ENCODE measurements at places on chromosomes 11 and 22. TPM values are rescaled to one million over a fixed set of nuclear protein-coding genes. Genes with fewer than 3 reads are reported as not detected.

- no peak for DNase-seq
Observed at GRCh38 chr11:63937713-63938478, 906 bp upstream of the NAA40 start.

DNA sequence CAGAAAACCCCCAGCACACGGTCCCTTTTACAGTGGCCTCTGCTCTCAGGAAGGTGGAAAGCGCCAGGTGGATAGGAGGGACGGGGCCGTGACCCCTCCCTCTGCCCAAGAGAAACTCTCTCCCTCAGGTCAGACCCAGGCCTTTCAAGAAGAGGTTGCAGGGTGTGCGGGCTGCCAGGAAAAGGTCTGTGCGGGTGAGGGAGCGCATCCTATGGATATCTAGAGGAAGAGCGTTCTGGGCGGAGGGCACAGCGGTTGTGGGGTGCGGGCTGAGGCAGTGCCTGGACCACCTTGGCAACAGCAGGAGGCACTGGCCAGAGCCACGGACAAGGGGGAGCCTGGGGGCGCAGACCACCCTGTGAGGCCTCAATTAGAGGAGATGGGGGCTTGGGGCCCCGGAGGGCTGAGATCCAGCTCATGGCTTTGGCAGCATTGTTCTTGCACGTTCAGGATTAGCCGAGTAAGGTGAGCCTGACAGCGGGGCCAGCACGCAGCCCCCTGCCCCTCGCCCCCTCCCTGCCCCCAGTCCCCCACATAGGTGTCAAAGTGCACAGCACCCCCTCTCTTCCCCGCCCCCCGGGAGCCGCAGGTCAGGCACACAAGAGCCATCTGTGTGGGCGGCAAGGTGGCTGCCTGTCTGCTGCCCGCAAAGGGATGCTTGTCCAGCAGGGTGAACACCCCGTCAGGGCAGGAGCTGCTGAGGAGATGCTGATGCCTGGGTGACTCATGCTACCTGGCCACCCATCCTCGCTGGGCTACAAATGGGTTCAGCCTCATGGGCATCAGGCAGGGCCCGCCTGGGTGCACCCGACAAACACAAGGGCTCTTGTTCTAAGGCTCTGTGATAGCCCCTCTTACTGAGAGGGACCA lies 92.8 kb upstream of the KCNQ1OT1 start:
- no peak for DNase-seq

The CHCHD10 gene
- total RNA-seq = 113 TPM

DNA sequence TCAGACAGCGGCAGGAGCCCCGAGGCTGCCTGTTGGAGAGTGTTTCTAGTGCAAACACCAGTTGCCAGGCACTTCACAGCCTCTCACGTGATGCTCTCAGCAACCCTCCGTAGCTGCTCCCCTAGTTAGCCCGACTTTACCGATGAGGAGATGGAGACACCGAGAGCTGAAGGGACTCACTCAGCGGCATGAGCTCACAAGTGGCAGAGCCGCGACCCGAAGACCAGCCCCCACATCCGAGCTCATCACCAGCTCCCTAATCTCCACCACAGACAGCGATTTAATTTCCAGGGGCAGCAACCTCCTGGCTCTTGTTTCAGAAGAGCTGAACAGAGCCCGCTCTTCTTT lies 28.7 kb upstream of the RTL6 start:
- DNase-seq = no peak

- DNase-seq = no peak
Observed at GRCh38 chr11:60570970-60571369, 55.8 kb downstream of the MS4A13 start.

DNA sequence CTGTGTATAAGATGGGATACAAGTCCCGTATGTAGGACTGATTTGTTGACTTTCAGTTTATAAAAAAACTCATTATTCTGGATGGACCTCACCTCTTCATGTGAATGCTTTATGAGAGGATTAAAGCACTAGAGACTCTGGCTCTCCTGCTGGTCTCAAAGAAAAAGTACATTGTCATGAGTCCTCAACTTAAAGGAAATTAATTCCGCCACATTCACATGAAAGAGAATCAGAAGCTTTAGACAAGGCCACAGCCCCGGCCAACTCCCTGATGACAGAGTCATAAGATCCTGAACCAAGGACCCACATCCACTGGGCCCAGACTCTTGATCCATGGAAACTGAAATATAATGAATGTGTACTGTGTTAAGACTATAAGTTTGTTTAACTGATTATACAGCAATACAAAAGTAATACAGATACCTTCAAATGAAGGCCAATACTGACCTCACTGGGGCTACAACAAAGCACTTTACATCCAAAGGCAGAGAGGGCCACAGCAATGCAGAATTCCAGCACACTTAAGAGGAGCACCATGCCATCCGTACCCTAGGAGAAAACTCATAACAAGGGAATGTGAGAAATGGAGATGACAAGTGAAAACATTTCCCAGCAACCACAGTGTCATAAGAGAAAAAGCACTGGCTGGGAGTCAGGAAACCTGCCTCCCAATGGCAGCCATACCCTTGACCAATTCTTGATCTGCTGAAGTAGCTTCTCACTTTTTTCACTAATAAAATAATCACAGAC lies 25.4 kb upstream of the MS4A6A start:
- no peak for DNase-seq

DNA sequence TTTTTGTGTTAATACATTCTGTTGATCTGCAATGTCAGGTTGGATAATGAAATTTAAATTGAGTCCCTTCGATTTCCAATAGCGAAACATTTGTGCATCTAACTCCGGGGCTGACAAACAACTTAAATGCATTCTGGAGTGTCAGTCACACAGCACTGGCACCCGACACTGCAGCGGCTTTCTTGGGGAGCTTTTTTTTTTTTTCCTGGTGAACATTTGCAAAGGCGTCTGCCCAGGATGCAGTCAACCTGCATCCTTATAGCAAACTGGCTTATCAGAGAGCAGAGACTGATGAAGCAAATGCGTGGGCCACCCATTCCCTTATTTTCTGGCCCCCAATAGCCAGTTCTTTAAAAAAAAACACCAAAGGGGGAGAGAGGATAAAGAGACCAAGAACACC lies 1167.7 kb downstream of the LRRC4C start:
- no peak for DNase-seq

The IFITM1 gene
- 99.3 TPM for total RNA-seq

DNA sequence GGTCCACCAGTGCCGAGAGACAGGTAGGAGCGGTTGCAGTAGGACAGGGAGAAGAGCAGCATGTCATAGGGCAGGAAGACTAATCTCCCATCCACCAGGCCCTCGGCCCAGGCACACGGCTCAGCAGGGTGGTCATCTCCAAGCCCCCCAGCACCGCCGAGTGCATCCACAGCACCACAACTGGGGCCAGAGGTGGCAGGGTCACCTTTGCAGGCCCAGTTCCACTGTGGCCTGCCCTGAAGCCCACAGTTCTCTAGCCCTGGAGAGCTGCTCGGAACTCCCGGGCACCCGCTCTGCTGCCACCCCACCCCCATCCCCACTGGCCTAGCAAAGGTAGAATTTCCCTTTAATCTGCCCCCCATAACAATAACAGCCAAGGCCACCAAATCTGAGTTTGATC lies 49.1 kb upstream of the LRRC32 start:
- no peak for DNase-seq

The FAM76B gene
- 23.2 TPM for total RNA-seq

Data from activated T-cell treated with anti-CD3 and anti-CD28 coated beads, Interleukin-2, amount 50 U/mL, for 4 hours (primary cell).